Nephron progenitor cell (in vitro differentiated cells): ENCODE measurements at places on chromosomes 1 and 21.

DNA sequence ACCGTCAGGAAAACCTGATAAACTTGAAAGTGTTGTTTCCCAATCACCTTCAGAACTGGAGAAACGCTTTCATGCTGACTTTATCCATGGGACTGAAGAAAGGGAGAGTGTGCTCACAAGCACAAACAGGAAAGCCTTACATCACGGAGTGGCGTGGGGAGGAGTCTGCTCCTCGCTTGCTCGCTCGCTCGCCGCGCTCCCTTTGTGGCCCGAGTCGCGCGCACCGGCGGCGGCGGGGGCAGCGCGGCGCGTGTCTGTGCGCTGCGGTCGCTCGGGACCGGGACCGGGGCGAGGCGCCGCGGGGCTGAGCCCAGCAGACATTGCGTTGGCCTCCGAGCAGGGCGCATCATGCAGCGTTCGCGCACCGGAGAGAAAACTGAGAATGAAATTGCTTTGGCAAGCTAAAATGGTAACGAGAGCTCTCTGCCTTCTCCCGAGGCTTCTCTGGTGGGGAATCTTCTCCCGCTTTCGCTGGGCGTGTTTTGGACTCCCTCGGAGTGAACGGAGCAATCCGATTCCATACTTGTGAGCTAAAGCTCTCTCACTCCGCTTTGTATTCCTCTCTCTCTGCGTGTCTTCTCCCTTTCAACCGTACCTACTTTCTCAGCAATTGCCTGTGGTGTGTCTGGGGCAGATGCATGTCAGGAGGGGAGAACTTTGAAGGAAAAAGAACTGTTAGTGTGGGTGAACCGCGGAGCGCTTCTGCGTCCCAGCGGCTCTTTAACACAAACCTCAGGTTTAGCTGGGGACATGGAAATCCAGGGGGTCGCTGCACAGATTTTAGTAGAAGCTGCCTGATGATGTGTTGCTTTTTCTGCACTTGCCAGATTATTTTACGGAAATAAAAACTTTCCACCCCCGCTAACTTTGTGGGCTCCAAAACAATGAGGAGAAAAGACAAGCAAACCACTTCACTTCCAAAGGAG, at the start of gene RGL1:
RGL1 (plus strand) TSS at position 205 of the 926 bp plus-strand sequence; CDS start at position 383, 178 bp downstream.
- peaks cover 36% of the 10 kb centered on the region for H3K4me1 ChIP-seq
- H3K27ac ChIP-seq = peak within 1 kb of the TSS; percentile 76
- peak; percentile 71 for DNase-seq
- H3K27me3 ChIP-seq = peaks cover 3% of the 10 kb centered on the region
- H3K36me3 ChIP-seq = peaks cover 21% of the 10 kb centered on the region
- peak within 1 kb of the TSS; percentile 94 for H3K4me3 ChIP-seq

DNA sequence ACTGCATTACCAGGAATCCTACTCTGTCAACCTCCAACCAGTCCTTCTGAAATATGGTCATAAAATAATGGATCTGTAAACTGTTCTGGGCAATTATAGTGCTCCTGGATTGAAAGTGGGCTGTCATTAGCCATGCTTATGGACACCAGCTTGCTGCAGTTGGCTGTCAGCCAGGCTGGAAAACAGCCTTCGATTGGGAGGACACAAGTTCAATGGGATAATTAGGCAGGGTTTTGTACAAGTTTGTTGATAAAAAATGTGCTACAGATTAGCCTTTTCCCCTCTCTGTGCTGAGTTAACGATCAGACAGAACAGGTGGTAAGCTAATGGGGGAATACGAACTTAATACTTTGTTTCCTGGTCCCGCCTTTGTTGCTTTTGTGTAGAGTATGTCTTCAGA, 413.9 kb downstream of the DUSP10 start:
- H3K36me3 ChIP-seq = peaks cover 39% of the 10 kb centered on the region
- peaks cover 11% of the 10 kb centered on the region for H3K4me1 ChIP-seq
- H3K4me3 ChIP-seq = no peak overlapping the region
- DNase-seq = no peak

DNA sequence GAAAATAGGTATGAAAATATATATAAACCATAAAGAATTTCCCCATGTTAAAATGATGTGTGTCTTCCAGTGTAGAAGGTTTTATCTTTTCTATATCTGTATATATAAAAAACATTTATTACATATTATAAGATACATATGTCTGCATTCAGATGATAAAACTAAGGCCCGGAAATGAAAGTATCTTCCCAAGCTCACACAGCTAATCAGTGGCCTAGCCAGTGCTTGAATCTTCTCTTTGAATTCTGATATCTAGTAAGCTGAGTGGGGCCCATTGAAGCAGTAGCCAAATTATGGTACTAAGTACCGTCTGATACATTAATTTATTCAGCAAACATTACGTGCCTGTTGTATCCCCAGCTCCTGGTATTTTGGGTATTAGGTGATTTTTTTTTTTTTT, 28.6 kb downstream of the UCK2 start:
- peaks cover 47% of the 10 kb centered on the region for H3K36me3 ChIP-seq
- H3K27me3 ChIP-seq = no peaks in the 10 kb centered on the region
- H3K27ac ChIP-seq = no peak overlapping the region
- H3K4me3 ChIP-seq = no peak overlapping the region

DNA sequence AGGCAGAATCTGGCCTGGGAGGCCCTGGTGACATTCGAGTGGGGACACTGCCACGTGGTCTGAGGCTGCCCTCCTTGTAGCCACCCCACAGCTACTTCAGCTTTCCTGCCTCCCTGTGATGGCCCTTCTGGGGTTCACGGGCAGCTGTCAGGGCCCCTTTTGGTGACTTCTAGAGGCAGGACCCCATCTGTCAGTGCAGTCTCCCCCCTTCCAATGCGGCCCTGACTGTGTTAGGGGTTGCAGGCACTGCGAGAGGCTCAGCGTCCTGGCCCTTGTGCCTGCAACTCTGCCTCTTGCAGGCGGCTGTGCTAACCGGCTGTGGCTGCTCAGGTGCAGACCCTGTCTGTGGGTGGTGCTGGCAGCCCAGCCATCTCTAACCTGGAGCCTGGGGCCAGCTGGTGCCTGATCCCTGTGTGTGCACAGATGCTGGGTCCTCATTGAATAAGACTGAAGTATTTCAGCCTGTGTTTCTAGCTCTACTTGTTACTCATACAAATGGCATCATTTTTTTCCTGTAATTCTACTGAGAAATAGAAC, 62.2 kb downstream of the S100B start:
- H3K27ac ChIP-seq = no peak overlapping the region
- DNase-seq = no peak
- peaks cover 38% of the 10 kb centered on the region for H3K36me3 ChIP-seq

GRCh38 chr21:45994086-45994661, 12.6 kb downstream of the COL6A1 start:
- H3K4me1 ChIP-seq = peaks cover 11% of the 10 kb centered on the region
- H3K36me3 ChIP-seq = peaks cover 10% of the 10 kb centered on the region
- DNase-seq = peak; percentile 1
- no peak overlapping the region for H3K27ac ChIP-seq
